ENCODE measurements at places on chromosomes 2 and 18.

- DNase-seq: no peak
Observed at GRCh38 chr2:191479680-191480023, 198.3 kb upstream of the NABP1 start.

GRCh38 chr2:85926526-85926925 is 37.7 kb upstream of the ST3GAL5 start:
- DNase-seq: no peak

DNA sequence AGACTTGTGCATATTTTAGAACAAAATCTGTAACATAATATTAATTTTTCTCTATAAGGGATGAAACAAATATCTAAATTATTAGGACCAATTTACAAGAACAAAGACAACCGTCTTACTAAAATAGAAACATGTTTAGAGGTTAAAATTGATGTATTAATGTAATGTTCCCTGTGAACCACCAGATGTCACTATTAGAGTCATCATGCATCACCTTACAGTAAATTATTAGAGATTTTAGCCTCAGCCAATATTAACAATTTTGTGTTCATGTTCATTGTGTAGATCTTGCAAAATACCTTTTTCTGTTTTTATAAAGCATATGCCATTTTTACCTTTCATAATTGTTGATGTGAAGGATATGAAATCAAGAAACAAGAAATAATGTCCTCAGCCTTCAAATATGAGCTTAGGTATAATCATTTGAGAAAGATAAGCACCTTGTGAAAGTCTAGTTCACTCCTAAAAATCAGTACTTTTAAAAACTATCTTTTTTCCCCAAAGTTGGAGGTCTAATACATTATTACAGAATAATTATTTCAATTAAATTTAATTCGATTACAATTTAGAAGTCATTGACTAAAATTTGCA is 344.3 kb upstream of the KCNH7 start:
- DNase-seq: no peak

DNA sequence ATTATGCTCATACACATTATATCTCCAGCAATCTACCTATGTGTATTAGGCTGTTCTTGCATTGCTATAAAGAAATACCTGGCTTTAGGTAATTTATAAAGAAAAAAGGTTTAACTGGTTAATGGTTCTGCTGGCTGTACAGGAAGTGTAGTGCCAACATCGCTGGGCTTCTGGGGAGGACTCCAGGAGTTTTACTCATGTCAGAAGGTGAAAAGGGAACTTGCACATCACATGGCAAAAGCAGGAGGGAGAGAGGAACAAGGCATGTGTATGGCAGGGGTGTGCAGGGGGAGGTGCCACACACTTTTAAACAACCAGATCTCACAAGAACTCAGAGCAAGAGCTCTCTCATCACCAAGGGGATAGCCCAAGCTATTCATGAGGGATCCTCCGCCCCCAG is 715.4 kb upstream of the ZEB2 start:
- no peak for DNase-seq

DNA sequence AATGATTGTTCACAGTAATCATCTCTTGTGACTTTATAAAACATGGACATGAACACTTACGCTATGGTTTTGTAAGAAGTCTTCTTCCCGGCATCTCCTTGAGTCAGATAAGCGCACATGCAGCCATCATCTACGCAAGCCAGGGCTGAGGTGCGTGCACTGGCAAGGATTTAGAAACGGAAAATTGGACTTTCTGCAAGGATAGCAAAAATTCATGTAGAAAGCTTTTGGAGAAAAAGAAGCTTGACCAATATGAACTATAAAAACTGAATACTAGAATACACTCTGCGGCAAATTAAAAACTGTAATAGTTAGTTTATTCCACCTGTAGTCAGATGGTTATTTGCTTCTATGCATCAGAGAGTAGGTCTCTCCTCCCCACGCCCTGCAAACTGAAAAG is 6.3 kb downstream of the NMS start:
- no peak for DNase-seq

DNA sequence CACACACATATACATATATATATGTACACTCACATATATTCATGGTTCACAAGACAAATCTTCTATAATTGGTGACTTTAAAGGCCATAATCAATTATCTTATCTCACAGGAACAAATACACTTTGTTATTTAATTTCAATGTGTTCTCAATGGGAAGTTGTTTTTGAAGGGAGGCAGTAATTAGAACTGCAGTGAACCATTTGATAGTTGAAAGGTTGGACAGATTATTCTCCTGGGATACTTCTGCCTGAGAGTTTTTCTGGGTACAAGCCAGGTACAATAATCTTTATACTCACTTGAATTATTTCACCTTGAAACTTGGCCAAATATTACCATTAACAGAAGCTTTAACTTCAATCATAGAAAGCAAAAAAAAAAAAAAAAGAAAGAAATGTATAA is 546.6 kb upstream of the LRRTM4 start:
- DNase-seq: no peak

DNA sequence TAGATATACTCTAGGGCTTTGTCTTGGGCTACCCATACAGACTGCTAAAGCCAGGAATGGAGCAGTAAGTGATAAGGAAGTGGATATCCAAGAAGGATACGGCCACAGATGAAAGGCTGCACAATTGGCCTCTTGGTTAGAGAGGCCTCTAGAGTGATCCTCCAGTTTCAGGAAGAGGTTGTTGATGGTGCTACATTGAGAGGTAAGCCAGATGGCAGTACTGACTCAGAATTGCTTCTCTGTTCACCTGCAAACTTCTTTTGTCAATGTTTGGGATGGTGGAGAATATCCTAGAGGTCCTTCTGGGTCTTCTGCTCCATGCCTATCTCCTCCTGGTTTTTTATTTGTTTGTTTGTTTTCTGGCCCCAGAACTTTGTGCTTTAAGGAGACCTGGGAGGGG is 226.8 kb upstream of the LRRTM1 start:
- no peak for DNase-seq

GRCh38 chr18:45981821-45982220 is 14.7 kb upstream of the EPG5 start:
- DNase-seq: no peak

DNA sequence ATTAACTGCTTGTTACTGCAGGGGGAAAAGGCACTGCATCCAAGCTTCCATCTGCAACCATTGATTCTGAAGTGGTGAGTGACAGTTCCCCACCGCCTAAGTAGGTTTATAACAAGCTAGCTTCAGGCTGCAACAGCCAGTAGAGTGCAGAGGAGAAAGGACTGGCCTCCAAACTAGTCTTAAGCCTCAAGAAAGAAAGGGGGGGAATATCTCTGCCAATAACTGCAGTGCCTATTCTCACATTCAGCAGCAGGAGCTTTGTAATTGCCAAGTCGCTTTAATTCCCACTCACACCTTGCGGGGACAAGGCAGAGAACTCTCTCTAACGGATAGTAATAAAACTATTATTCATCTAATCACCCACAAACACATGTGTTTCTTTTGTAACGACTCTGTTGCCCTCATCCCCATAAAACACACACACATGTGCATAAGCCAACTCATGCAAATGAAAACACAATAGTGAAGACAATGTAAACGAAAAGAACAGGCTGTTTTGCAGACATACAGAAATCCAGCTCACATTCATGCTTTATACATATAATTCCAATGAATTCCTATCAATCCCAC is 1963.3 kb upstream of the PIK3C3 start:
- peak; percentile 32 for DNase-seq

- peak; percentile 35 for DNase-seq
Observed at GRCh38 chr2:61853086-61853846, 594 bp downstream of the FAM161A start.

- no peak for DNase-seq
Observed at GRCh38 chr2:165877565-165878550, 75.7 kb downstream of the TTC21B start.

DNA sequence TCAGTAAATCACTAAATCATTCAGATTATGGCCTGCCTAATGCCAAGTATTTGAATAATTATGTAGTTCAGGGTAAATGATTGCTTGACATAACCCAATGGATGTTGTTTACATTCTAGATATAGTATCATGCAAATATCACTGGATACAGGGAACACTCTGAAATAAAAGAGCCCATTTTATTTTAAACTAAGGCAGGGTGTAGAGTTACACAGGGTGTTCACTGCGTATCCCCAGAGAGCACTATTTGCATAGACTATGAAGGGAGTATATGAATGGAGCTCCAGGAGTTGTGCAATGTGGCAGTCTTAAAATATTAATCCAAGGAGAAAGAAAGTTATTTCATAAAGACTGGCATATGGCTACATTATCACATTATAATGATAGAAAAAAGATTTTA is 701.1 kb upstream of the KLHL29 start:
- DNase-seq: no peak

- DNase-seq: no peak
Observed at GRCh38 chr2:2173633-2174032, 157.4 kb downstream of the MYT1L start.

GRCh38 chr2:75994759-75995158 is 284.0 kb upstream of the GCFC2 start:
- no peak for DNase-seq

GRCh38 chr18:56351911-56352500 is 286.4 kb downstream of the TXNL1 start:
- no peak for DNase-seq

- DNase-seq: no peak
Observed at GRCh38 chr2:227880460-227880859, 9.0 kb downstream of the DAW1 start.

DNA sequence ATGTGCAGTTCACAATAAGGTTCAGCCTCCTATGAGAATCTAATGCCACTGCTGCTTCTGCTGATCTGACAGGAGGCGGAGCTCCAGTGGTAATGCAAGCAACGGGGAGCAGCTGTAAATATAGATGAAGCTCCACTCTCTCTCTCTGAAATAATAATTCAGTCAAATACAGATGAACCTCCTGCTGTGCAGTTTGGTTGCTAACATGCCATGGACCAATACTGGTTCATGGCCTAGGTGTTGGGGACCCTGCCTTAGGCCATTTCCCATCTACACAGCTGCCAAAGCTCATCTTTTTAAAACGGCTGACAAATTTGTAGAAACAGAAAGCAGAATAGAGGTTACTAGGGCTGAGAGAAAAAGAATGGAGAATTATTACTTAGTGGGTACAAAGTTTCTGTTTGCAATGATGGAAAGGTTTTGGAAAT is 10.7 kb upstream of the HNRNPA3 start:
- peak; percentile 28 for DNase-seq

- peak; percentile 77 for DNase-seq
Observed at GRCh38 chr2:32947484-32948143, 861 bp downstream of the LTBP1 start.

GRCh38 chr2:176826356-176826755 is 386.2 kb upstream of the HNRNPA3 start:
- no peak for DNase-seq

GRCh38 chr2:42132191-42132965 is 36.8 kb upstream of the EML4 start:
- no peak for DNase-seq

- DNase-seq: no peak
Observed at GRCh38 chr2:56624181-56624580, 440.4 kb downstream of the CCDC85A start.

DNA sequence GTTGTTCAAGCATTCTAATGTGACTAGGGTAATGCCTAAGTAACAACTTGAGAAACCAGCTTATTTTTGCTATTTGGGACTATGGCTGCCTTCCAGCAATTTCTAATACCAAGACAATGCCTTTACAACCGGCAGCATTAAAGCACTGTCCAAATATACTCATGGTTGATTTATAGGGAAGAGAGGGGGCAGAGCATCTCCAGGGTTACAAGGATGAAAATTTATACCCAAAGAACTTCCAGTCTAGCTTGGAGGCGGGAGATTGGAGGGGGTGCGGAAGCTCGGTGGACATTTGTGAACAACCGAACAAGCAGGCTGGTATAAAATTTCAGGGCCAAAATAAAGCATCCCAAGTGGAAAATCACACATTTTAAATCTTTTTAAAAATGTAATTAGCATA is 294.9 kb upstream of the STON1 start:
- no peak for DNase-seq

DNA sequence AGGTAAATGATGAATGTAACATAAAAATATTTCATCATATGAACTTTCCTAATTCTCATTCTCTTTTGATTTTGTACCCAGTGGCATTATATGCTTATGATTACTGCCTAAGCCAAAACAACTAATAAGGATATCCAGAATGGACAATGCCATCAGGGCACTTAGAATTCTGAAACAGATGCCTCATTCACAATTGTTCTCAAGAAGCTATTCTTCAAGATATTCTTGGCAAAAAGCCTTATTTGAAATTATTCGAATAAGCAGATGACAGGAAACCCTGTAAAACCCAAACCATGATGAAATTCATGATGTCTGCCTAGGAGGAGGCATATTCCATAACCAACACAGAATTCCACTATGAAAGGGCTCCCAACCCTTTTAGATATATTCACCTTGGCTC is 353.2 kb upstream of the TRIB2 start:
- DNase-seq: no peak

DNA sequence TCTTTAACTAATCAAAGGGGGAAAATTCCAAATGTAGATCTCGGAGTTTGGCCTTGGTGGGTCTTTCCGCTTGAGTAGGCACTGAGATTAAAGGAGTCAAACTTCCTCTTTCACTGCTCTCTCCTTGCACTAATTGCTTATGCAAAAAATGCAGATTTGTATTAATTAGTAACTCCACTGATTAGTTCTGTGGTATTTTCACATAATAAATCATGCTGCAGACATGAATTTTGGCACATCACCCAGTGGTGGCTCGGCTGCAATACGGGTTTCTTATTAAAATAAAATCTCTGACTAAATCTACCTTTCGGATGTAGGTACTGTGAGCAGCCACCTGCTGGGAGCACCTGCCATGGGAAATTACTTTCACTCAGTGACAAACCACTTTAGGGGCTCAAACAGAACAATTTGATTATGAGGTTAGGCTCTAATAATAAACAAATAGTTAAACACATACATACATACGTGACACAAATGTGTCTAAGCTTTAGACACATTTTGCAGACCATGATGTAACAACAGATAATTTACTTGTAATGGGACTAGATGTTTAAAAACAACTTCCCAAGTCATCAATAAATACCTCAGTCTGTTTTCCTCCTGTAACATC is 6.4 kb upstream of the NEUROD1 start:
- no peak for DNase-seq

DNA sequence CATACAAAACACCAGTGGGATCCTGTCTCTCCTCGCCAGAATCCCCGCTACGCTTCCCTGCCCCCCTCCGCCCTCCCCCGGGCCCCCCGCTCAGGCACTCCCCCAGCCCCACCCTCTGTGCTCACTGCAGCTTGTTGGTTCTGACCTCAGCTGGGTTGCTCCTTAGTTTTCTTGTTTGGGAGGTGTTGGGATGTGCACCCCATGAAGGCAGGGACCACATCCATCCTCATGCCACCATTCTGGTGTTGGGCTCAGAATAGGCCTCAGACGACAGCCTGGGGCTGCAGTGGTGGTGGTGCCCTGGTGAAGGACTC is 4.6 kb downstream of the SNED1 start:
- no peak for DNase-seq

DNA sequence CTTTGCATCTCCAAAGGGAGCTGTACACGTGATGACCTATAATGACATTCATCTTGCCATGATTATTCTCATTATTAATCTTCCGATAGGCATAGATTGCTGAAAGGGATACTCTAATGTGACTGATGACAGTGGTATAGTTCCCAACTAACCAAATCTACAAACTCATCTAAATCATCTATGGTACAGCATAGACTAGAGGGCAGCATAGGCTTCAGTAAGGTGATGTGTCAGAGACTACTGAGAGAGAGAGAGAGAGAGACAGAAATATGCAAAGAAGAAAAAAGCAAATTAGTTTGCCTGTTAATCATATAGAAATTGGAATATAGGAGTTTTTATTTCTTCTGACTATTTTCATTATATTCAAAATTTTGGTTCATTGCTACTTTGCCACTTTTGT is 89.3 kb downstream of the CSRNP3 start:
- no peak for DNase-seq

All from retina (tissue), 1 donor.